Esophagus squamous epithelium (tissue), 5 donors: ENCODE measurements at places on chromosomes 13 and 19.

DNA sequence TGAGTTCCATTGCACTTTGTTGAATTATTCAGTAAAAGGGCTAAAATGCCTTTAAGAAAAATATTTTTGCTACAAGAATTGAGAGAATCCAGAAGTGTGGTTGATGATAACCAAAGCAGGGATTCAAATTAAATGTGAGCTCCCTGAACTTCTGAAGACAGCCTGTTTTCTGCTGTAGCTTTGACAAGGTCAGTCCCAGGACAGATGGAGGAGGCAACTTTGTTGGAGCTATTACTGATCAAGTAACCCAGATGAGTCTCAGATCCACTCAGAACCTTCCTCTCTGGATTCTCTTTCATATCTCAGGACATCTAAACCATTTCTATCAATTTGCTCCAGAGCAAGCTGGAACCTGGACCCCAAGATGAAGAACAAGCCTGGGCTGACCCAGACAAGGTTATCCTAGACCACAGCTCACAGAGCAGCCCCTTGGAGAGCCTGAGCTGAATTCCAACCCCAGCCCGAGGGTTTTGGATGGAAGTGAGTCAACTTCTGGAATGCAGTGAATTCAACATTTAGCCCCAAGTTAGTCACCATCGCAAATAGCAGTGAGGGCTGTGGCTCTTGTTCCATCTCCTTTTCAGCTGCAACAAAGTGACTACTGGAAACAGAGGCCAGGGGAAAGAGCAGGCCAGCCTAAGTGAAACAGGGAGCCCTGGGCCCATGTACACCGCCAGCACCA, 137.8 kb upstream of the TSC22D1 start:
- no peak for DNase-seq

DNA sequence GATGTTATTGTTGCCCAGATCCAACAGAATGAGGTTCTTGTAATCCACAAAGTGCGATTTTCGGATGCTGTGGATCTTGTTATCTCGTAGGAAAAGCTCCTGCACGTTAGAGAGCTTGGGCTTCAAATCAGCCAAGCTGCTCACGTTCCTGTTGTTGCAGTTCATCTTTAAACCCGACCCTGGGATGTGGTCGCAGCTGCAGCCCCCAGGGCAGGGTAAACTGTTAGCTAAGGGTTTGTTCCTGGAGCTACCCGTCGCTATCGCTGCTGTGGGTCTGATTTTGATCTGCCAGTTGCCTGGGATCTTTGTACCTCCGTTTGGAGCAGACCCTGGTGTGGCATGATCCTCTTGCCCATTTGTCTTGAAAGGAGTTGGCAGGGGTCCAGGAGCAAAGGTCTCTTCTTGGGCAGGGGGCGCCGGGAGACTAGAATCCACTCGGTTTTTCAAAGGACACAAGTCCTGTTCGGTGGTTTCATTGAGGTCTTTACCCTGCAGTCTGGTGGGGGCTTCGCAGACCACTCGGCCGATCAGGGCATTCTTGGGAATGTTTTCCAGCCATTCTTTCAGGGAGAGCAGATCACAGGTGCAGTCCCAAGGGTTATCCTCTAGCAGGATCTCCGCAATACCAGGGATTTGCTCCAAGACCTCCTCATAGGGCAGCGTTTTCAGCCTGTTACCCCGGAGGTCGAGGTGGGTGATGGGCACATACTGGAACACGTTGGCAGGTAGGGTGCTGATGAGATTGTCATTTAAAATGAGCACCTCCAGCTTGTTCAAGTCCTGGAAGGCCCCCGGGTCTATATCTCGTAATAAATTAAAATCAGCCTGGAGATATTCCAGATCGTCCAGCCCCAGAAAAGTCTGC, 1.8 kb downstream of the SLITRK1 start:
- DNase-seq, result no peak

- DNase-seq, result no peak
Measured at GRCh38 chr19:30887042-30887441, 462.2 kb downstream of the TSHZ3 start.

GRCh38 chr19:15276620-15277215, 44.5 kb upstream of the EPHX3 start:
- no peak for DNase-seq

GRCh38 chr13:56019606-56020005, 1121.1 kb upstream of the PRR20A start:
- DNase-seq, result no peak

GRCh38 chr19:50427997-50428425, 4.7 kb upstream of the MYBPC2 start:
- DNase-seq, result peak; percentile 44

- DNase-seq, result no peak
Measured at GRCh38 chr13:76019421-76020044, 383.4 kb downstream of the LMO7 start.

DNA sequence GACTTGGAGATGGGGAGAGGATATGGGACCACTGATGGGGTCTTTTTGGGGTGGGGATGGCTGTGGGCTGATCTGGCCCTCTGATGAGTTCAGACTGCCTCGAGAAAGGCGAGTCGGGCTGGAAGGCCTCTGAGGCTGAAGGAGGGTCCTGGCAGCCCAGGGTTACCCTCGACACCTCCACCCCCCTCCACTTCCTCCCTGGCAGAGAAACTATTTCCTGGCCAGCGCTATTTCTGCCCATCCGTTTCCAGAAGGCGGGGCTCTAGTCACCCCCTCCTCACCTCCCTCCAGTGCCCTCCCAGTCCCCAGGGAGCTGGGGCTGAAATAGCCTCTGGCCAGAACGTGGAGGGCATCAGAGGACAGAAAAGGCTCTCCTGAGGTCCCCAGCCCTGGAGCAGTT, 9.7 kb downstream of the EXOC3L2 start:
- no peak for DNase-seq

GRCh38 chr13:76992548-76993001, 694 bp downstream of the CLN5 start:
- DNase-seq, result no peak
